ENCODE measurements at places on chromosomes 6 and 20.

- DNase-seq: no peak
Observed at GRCh38 chr6:38508286-38508685, 131.4 kb downstream of the BTBD9 start.

GRCh38 chr6:36964349-36964748 lies 9.8 kb downstream of the PI16 start:
- no peak for DNase-seq

DNA sequence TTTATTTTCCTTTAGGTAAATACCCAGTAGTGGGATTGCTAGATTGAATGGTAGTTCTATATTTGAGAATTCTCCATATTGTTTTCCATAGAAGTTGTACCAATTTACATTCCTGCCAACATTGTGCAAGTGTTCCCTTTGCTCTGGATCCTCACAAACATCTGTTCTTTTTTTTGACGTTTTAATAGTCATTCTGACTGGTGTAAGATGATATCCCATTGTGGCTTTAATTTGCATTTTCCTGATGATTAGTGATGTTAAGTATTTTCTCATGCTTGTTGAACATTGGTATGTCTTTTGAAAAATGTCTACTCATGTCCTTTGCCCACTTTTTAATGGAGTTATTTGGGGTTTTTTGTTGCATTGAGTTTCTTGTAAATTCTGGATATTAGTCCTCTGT lies 85.6 kb downstream of the UBE3D start:
- DNase-seq: no peak

DNA sequence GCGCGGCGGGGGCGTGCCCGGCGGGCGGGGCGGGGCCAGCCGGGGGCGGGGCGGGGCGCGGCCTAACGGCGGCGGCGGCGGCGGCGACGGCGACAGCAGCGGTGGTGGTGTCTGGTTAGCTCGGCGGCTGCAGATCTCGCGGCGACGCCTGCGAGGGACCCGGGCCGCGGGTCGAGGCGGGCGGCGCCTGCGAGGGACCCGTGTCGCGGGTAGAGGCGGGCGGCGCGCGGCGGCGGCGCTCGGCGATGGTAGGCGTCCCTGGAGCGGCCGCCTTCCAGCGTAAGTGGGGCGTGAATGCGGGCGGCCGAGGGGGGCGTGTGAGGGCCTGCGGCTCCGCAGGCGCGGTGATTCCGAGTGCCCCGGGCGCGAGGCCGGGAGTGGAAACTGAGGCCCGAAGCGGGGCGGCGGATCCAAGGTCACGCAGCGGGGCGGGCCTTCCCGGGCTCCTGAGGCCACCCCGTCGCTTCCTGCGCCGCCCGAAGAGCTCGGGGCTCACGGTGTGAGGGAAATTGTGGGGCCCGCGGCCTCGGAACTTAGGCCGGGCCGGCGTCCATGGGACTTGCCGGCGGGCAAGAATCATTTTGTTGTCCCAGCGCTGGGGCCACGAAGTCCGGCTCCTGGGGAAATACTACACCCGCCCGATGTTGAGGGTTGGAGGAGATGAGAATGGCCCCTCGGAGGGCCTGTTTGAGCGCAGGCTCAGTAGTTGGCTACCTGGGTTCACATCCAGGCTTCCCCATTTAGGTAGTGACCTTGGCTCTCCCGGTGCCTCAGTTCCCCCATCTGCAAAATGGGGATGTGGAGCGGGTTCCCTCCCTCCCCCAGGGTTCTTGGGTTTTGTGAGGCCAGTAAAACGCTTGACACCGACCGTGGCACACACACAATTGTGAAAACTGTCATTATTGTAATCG lies at the start of gene CBFA2T2:
Gene CBFA2T2, plus strand, starts transcription at position 74 of the 911 bp plus-strand sequence. Its CDS starts 172 bp downstream, at position 246.
- DNase-seq: no peak

- peak; percentile 46 for DNase-seq
Observed at GRCh38 chr6:40788661-40789655, 201.8 kb upstream of the LRFN2 start.

- DNase-seq: no peak
Observed at GRCh38 chr20:57712851-57713504, 3.2 kb upstream of the PMEPA1 start.

DNA sequence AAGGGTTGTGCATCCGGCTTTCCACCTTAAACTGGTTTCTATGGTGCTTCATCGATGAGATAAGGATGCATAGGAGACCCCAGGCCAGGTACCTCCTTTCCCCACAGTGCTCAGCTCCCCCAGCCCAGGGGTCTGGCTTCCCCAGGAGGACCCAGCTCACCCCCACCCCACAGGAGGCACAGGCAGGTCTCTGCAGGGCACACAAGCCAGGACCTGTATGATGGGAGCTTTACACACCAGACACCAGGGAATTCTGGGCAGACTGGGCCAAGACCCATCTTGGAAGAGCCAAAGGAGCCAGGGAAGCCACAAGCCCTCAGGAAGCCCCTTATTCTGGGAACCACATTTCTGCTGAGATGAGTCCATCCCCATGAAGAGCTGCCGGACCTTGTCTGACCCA lies 29.6 kb downstream of the UBD start:
- DNase-seq: no peak

GRCh38 chr6:83065511-83066192 lies at the start of gene UBE3D:
UBE3D (minus strand) TSS chr6:83065841; CDS start chr6:83065718, 123 bp downstream.
- DNase-seq: peak; percentile 92

- no peak for DNase-seq
Observed at GRCh38 chr6:37280162-37280887, 22.4 kb upstream of the TMEM217 start.

DNA sequence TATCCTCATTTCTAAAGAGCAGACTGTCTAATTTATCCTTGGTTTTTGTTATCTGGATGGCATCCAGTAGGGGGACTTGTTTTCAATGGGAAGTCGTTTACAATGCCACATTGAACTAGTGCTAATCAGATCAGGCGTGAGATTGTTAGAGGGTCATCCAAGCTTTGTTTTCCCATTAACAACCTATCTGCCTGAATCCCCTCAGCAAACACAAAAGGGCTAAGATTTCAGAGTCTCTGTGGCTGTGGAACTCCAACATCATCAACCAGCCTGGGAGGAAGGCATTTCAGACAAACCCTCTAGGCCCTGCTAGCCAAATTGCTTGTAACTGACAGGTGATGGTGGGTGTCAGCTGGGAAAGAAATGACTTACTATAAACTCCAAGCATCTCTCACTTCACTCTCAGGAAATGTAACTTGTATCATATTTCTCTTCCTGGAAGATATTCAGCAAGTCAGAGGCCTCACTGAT lies 47.7 kb downstream of the COL19A1 start:
- DNase-seq: no peak
